ENCODE measurements at places on chromosomes 5 and 9.

- peak; percentile 93 for DNase-seq
These were observed 487.0 kb upstream of the TNC start for GRCh38 chr9:115604831-115605483.

GRCh38 chr9:2718001-2718697 lies 839 bp downstream of the KCNV2 start:
- DNase-seq = no peak

GRCh38 chr9:128898382-128898781 lies 16.4 kb downstream of the LRRC8A start:
- DNase-seq = no peak

- DNase-seq = peak; percentile 86
These were observed 42.5 kb downstream of the ITGA2 start for GRCh38 chr5:53031695-53032096.

DNA sequence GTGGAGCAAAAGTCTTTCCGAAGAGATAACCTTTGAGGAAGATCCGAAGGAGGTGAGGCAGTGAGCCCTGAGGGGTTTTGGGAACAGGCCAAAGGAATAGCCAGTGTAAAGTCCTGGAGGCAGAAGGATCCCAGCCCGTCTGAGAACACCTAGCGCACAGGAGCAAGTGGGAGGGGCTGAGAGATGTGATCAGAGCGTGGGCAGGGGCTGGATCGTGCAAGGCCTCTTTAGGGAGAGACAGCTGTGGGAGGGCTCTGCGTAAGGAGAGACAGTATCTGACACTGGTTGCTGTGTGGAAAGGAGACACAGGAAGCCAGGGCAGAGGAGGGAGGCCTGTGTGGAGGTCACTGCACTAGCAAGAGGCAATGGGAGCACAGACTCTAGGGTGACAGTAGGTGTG lies 68.2 kb downstream of the BARX1 start:
- no peak for DNase-seq

GRCh38 chr9:134331186-134332025 lies 5.2 kb downstream of the RXRA start:
- DNase-seq = no peak

- DNase-seq = peak; percentile 74
These were observed 170.7 kb downstream of the TSSK1B start for GRCh38 chr5:113264046-113264445.

- DNase-seq = no peak
These were observed 375.7 kb upstream of the CDH10 start for GRCh38 chr5:25020454-25020853.

DNA sequence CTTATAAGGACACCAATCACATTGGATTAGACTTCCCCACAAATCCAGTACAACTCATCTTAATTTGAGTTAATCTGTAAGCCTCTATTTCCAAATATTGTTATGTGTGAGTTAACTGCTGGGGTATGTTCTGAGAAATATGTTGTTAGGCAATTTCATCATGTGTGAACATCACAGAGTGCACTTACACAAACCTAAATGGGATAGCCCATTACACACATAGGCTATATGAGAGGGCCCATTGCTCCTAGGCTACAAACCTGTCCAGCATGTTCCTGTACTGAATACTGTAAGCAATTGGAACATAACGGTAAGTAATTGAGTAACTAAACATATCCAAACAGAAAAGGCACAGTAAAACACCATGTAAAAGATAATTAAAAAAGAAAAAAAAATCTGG lies 19.1 kb upstream of the ARSI start:
- no peak for DNase-seq

All from astrocyte of the spinal cord (primary cell).